Stimulated activated naive CD8-positive, alpha-beta T cell treated with anti-CD3 and anti-CD28 coated beads, Interleukin-15, Interleukin-2, amounts not matched to agents 100 U/mL and 50 U/mL, for 24 hours (primary cell): ENCODE measurements at places on chromosomes 1 and 21.
A peak's percentile ranks its signal among the peaks of the same experiment; 100 is the strongest.

DNA sequence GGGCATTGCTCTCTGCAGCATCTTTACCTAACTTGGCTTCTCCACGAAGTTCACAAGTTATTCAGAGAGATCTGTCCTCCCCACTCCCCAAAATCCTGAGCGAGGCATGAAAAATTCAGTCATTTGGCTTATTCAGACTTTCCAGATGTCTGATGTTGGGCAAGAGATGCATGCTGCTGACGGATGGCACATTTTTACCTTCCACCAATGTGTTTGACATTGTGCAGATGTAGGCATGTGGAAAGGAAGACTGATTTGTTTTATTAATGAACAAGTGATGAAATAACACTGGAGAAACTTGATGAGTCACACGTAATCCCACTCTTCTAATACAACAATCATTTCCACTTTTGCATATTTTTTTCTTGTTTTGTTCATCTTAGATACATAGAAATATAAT is 86.7 kb downstream of the C1orf94 start:
- DNase-seq: no peak

DNA sequence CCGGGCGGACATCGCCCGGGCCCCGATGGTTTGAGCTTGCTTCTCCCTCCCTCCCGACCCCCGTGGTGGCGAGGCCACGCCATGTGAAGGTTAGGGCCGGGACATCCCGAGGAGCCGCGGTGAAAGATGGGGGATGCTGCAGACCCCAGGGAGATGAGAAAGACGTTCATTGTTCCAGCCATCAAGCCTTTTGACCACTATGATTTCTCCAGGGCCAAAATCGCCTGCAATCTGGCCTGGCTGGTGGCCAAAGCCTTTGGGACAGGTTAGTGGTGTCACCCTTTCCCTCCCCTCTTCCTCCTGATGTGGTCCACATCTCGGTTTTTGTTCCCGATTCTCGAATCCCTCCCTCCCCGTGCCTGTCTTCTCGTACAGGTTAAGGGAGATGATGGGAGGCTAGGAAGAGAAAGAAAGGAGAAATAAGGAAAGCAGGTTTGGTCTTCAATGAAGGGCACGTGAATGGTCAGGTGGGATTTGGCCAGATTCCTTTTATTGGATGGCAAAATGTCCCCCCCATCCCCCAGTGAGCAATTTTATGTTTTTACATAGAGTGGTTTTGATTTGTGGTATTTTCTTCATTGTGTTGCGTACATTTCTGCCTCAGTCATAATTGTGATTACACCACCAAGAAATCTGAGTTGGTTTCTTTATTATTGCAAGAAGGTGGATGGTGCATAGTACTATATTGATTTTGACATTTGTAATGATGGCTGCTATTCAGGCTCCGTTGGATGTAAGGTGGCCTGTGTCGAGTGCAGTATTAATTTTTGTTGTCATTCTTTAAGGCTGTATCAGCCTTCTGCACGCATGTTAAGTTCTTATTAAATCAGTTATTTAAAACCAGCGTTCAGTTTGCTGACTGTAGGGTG is 1.2 kb downstream of the CAMSAP2 start:
- DNase-seq: peak; percentile 8

DNA sequence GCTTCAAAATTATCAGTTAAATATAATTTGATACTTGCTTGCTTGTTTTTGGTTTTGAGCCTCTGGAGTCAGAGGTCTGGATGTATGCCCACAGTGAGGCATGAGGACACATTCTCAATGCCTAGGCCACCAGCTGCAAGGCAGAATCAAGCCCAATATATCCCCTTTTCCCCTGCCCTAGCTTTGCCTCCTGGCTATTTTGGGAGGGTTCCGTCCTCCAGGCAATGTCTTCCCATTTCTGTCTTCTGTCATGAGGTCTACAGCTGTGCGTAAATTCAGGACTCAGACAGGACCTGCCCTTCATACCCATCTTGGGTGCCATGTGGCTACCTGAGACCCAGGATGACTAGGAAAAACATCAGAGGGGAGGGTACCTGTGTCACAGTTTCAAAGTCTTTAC is 19.2 kb downstream of the NRDC start:
- no peak for DNase-seq

DNA sequence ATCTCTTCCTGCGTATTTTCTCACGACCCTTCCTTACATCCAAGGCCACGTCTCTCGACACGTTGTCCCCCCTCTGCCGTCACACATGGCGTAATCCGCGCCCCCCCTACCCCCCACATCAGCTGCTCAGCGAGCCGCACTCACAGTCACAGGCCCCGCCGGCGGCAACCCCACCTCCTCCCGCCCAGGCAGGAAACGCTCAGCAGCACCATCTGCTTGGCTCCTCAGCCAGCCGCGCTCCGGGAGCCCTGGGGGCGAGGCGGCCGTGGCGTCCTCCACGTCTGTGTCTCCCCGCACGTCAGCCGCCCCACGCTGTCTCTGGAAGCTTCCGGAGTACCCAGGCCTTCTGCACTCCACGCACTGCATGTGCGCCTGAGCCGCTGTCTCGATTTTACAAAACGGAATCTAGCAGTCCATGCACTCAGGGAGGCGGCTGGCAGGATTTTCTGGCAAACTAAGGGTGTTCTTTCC is 64.6 kb downstream of the SIK1 start:
- DNase-seq: peak; percentile 80

DNA sequence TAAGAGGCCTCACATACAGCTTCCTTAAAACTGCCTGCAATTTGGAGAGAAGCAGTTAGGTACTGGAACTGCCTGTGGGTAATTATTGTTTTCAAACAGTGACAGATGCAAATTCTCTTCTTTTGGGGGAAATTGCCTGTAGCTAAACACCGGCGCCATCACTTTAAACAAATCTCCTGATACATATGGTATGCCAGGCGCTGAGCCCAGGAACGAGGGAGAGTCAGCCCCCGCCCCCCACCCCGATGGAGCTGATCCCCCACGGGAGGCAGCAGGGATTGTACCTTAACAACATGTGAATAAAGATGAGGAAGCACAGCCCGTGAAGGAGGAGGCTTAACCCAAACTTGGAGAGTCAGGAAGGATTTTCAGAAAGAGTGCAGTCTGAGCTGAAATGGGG is 7.1 kb downstream of the TMEM51 start:
- no peak for DNase-seq

DNA sequence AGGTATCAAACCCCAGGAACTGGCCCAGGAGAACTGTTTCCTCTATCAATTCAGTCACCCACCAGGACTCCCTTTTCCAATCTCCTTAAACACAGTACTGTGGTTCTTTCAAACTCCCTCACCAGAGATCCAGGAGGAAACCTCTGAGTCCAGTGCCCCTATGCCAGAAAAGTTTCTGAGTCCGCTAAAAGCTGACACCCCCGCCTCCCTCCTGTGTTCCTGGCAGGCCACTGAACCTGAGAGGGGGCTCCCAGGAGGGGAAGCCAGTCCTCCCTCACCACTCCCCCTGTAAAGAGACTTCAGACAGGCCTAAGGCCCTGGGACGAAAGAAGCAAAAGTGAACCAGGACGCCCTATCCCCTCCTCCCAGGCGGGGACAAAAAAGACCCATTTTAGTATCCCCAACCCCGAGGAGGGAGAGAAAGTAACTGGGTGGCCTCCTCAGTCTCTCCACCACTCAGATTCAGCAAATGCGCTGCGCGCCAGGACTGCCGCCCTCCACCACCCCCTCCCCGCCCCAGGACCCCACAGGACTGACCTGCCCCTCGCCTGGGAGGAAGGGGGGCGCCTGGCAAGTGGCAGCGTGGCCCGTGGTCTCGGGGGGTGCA is 624 bp downstream of the SLC41A1 start:
- DNase-seq: peak; percentile 29

GRCh38 chr21:21246007-21246406 is 247.8 kb downstream of the NCAM2 start:
- DNase-seq: no peak

GRCh38 chr1:53498555-53499131 is 39.4 kb downstream of the DMRTB1 start:
- DNase-seq: no peak

DNA sequence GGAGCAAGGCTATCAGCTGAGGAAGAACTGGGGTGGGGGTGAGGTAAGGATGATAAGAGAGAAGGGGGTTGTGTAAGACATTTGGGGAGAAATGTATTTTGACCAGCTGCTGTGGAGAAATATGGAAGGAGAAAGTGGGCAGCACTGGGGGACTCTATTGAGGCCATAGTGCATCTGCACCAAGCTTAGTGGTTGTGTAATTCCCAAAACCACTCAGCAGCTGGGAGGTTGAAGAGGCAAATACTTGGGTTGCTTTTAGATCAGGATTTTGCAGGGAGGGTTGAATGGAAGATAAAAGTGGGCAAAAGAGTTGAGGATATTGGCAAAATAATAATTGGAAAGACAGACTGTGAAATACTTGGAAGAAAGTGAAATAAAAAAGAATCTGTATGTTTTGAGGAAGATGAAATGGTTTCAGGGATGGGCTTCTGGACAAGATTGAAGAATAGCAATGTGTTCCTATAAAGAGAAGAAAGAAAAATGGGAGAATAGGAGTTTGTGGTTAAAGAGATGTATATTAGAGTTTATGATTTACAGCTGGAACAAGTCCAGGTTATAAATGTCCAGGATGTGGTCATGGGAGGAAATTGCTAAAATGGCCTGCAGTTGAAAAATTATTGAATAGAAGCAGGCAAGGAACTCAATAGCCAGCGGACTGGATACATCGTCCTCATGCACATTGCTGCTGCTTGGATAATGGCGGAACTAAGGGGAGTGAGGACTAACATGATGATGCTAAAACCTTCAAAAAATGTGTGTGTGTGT is 162.7 kb downstream of the DNM3 start:
- no peak for DNase-seq

GRCh38 chr1:61612602-61613001 is 112.3 kb downstream of the TM2D1 start:
- DNase-seq: no peak

GRCh38 chr1:66769512-66770229 is 17.4 kb downstream of the DYNLT5 start:
- no peak for DNase-seq

DNA sequence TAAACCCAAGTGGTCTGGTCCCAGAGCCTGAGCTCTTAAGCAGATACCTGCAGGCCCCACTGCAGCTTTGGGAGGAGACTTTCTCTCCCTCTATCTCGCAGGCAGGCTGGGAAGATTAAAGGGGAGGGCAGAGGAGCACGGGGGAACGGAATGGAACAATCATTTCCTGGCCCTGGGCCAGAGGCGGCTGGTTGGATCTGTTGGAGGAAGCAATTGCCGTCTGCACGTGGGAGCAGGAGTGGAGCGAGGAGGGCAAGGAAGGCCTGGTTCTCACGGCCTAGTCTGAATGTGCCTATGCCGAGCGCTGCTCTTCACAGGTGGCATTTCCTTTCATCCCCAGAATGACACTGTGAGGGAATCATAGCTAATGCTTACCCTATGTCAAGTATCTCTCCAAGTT is 23.7 kb downstream of the NKAIN1 start:
- no peak for DNase-seq

DNA sequence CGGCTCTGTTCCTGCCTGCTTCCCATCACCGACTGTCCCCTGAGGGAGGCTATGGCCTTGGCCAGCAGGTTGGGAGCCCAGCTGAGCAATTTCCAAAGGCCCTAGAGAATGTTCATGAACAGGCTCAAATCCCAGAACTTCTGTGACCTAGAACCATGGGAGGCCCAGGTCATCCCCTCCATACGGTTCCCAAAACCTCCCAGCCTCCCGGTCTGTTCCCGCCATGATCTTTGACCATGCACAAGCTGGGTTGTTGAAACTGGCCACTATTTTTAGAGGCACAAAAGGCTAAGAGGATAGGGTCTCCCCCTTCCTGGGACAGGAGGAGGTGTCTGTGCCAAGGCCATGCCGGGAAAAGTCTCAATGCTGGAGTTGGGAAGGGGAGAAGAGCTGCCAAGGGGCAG is 27.5 kb downstream of the EPHA2 start:
- DNase-seq: no peak

- no peak for DNase-seq
These were observed 35.8 kb downstream of the CELF3 start for GRCh38 chr1:151680826-151681225.

- no peak for DNase-seq
These were observed 105.8 kb downstream of the SMYD2 start for GRCh38 chr1:214386747-214387146.

GRCh38 chr1:210310562-210311153 is 18.0 kb upstream of the HHAT start:
- no peak for DNase-seq

DNA sequence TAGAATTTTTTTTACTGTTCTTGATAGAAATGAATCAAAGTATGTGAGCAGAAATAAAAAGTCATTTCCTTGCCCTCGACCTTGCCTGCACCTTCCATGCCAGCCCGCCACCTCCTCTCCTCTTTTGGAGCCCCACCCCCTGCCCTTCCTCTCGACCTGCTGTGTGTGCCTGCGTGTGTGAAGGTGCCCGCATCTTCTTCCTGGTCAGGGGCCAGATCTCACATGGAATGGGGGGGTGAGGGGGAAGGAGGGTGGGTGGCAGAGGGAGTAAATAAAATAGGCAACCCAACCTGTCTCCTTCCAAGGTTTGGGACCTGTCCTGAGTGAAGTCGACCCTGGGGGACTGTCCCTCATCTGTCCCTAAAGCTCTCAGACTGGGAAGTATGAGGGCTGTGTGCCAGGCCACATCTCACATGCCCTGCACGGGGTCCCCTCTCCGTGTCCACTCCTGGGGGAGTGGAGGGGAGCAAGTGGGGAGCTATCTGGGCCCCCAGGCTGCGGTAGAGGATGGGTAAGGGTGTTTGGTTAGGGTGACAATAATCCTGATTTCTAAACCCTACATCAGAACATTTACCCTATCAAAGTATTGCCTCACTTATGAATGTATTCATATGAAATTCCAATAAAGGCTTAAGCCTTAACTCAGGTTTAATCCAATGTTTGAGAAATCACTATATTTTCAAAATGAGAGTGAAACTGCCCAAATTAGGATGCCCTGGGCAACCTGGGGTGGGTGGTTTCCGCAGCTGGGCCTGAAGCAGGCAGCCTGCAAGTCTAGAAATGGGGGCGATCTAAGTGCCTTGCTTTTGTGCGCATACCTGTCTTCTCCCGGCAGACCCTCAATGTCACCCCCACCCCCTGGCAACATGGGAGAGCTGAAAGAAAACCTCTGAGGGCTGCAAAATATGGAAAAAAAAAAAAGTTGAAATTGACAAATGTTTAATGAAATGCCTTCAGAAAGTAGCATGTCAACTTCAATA is 15.4 kb downstream of the AMPD2 start:
- DNase-seq: no peak

- no peak for DNase-seq
These were observed 94.9 kb upstream of the ETV3 start for GRCh38 chr1:157233131-157233530.

DNA sequence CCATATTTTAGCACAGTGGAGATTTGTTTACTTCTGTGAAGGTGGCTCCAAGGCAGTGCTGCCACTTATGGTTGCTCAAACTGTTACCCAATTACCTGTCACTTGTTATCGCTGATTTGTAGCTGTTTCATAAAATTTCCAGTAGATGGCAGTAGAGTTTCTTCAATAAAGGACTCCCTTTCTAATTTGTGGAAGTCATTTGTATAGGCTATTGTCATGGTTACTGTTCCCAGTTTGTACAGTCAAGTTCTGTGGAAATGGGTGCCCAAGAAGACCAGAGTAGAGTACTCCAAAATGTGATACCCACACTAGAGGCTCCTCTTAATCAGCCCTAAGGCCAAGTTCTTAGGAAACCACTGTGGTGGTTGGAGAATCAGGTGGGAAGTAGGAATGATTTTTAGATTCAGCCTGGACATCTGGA is 186.1 kb downstream of the CLEC20A start:
- DNase-seq: no peak
